Uterus (tissue), 4 donors: ENCODE measurements at places on chromosomes 7 and 10. TPM values are rescaled to one million over a fixed set of nuclear protein-coding genes. Genes with fewer than 3 reads are reported as not detected.

CCL24 gene
- total RNA-seq = not detected

DNA sequence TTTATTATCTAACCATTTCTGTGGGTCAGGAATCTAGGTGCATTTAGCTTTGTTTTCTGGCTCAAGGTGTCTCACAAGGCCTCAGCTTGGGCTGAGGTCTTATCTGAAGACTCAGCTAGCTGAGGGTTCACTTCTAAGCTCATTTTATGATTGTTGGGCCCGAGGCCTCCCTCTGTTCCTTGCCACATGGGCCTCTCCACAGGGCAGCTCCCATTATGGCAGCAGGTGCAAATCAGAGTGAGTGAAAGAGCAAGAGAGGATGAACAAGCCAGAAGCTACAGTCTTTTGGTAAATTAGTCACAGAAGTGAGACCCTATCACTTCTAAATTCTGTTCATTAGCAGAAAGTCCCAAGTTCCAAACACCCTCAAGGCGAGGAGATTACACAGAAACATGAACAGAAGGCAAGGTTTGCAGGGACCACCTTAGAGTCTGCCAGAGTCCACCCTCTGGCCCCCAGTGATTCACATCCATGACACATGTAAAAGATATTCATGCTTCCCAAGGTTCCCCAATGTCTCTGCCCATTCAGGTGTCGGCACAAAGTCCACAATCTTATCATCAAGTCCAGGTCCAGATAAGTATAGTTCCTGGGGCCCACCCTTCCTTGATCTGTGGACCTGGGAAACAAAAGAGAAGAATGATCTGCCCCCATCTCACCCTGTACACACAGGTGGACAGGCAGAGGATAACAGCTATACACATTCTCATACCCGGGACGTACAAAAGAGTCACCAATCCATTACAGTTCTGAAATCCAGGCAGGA is 23.7 kb downstream of the FIGNL1 start:
- DNase-seq = no peak

DNA sequence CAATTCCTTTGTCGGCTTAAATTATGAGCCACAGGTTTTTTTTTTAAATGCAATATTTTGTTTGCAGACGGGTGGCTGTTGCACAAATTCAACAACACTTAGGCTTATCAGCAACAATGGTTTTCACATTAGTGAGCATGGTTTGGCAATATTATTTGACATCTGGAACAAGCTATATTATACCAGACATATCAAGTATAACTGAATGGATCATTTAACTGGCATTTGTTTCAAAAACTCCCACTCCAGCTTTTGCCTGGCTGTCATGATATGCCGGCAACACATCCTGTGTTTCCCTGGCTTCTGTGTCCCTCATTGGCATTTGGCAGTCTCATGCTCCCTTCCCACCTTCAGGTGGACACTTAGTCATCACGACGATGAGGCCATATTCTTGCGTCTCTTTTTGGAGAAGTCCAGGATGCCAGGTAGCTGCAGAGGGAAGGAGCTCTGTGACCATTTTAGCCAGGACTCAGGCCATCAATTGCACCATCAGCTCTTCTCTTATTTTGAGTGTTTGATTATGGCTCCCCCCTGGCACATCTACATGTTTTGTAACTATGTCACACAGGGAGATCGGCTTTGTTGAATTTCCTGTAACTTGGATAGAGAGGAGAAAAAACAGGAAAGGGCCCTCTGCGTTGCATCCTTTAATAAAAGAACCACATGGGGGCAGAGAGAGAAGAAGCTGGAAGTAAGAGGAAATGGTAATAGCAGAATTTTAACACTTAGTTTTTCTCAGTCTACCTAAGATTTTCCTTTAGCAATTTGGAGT is 413.9 kb downstream of the LRMDA start:
- DNase-seq = no peak

DNA sequence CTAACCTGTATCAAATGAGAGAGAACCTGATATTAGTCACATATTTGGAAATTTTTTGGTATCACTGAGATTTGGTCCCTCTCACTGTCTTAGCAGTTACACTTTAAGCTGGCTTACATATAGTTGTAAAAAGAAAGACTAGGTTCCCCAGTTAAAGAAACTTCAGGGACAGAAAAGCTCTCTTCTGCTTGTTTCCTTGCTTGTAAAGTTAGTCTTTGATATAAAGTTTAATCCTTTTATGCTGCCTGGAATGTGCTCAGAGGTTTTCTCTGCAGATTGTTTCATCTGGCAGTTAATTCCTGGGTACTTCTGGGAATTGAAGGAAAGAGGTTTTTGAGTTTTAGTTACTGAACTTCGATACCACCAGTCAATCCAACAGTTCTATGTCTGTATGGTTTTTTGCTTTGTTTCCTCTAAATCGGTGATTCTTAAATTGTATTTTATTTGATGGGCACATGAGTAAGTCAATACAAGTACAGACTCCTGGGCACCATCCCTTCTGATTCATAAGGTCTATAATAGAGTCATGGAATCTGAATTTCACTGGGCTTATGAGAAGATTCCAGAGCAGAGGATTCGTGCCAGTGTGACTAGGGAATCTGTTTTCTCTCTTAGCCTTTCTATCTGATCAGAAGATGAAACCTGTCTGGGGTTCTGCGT is 1080.9 kb upstream of the C7orf33 start:
- DNase-seq = no peak

GRCh38 chr7:119692541-119692940 is 580.4 kb upstream of the KCND2 start:
- no peak for DNase-seq

GRCh38 chr7:24732646-24733413 is 24.4 kb downstream of the GSDME start:
- DNase-seq = no peak

GRCh38 chr7:107898997-107899594 is 8.1 kb downstream of the DLD start:
- no peak for DNase-seq

DNA sequence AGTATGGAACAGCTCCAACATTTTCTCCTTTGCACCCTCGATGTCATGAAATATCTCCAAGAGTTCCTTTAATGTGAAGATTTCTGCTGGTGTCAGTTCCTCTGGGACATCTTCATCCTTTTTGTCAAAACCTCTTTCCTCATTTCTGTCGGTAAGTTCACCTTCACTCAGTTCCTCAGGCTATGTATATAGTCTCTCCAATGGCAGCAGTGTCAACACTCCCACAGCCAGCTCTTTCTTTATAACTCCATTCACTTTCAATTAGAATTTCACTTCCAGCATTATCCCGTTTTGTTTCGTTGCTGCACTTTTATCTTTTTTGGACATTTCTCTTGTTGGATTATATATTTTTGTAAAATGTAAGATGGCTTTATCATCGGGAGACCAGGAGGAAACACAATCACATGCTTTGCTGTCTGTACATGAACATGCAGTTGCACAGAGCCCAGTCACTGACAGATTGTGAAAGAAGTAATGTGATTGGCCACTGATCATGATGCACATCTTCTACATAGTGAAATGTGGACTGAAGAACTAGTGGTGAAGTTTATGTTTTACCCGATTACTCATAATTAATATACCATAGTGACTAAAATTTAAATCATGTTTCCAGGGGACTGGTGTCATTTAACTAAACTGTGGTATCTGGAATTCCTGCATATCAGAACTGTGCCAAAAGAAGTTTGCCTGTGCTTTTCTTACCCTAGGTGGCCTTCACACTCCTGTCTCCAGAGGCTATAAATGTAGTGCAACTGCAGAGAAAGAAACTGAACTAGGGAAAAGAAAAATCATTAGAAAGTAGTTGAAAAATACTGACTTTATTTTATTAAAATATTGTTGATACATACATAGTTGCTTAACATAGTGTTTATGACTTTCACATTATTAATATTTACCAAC is 289.6 kb downstream of the PPP1R3A start:
- no peak for DNase-seq

ACHE gene
- total RNA-seq = 18.2 TPM

PCLO gene
- total RNA-seq = 0.26 TPM

DNA sequence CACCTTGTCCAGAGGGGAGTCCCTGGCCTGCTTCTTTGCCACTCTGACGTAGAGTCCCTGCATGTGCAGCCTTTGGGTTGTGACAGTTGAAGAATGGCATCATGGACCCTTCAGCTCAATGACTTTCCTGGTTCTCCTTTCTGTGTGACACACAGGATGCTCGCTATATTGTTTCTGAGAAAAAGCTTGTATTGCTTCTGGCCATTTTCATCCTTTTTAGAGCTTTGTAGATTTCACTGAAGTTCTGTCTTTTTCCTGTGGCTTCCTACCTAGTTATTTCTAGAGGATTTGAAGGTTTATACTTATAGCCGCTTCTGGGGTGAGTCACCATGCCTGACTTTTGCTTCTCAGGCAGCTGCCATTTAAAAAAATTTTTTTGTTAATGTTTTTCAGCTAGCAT is 27.0 kb downstream of the SND1 start:
- no peak for DNase-seq

- peak; percentile 51 for DNase-seq
Observed at GRCh38 chr10:15719899-15720634, at the start of gene ITGA8. Gene ITGA8, minus strand, starts transcription at chr10:15719922. Its CDS starts 151 bp downstream, at chr10:15719771.

GRCh38 chr7:132240262-132240661 is 336.0 kb downstream of the PLXNA4 start:
- no peak for DNase-seq

PCDH15 gene
- not detected for total RNA-seq

- DNase-seq = no peak
Observed at GRCh38 chr10:78155722-78156121, 122.1 kb downstream of the RPS24 start.

GPR37 gene
- 11.0 TPM for total RNA-seq

ZNF438 gene
- total RNA-seq = 24.6 TPM

- no peak for DNase-seq
Observed at GRCh38 chr10:26970667-26971066, 109.9 kb upstream of the ABI1 start.

DNA sequence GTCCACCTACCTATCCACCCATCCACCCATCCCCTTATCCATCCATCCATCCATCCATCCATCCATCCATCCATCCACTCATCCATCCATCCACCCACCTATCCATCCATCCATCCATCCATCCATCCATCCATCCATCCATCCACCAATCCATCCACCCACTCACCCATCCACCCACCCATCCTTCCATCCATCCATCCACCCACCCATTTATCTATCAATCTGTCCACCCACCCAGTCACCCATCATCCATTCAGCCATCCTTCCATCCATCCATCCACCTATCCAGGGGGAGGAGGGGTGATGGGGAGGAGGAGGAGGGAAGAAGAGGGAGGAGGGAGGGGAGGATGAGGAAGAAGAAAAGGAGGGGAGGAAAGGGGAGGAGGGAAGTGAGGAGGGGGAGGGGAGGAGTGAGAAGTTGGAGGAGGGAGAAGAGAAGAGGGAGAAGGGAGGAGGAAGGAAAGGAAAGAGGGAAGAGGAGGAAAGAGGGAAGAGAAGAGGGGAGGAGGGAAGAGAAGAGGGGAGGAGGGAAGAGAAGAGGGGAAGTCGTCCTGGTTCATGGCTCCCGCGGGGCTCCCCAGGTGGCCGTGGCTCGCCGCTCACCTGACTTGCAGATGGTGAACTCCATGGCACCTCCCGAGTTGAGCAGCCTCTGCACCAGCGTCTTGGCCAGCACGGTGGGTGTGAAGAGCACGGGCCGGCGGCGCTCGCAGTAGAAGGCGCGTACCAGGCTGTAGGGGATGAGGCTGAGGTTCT is 68.8 kb upstream of the GNA12 start:
- DNase-seq = no peak
